Calu3 (cell line): ENCODE measurements at places on chromosomes 3 and 15. TPM values are rescaled to one million over a fixed set of nuclear protein-coding genes. Genes with fewer than 3 reads are reported as not detected.

GRCh38 chr3:112486811-112487505, 12.3 kb downstream of the BTLA start:
- H3K36me3 ChIP-seq, result no peaks in the 10 kb centered on the region
- H3K27ac ChIP-seq, result no peak overlapping the region
- DNase-seq, result no peak
- no peak overlapping the region for H3K4me3 ChIP-seq
- no peaks in the 10 kb centered on the region for H3K4me1 ChIP-seq

GRCh38 chr3:144821583-144821982, 850.0 kb downstream of the DIPK2A start:
- no peak for DNase-seq
- no peaks in the 10 kb centered on the region for H3K36me3 ChIP-seq
- no peaks in the 10 kb centered on the region for H3K27me3 ChIP-seq
- H3K4me3 ChIP-seq, result no peak overlapping the region

- no peak for DNase-seq
- H3K27ac ChIP-seq, result no peak overlapping the region
- peaks cover 2% of the 10 kb centered on the region for H3K4me1 ChIP-seq
- peaks cover 22% of the 10 kb centered on the region for H3K27me3 ChIP-seq
- no peak overlapping the region for H3K4me3 ChIP-seq
These were observed 16.2 kb downstream of the PLA1A start for GRCh38 chr3:119613872-119614271.

GRCh38 chr3:122102191-122102935, 47.2 kb downstream of the CD86 start:
- no peak overlapping the region for H3K27ac ChIP-seq
- H3K4me3 ChIP-seq, result no peak overlapping the region
- no peaks in the 10 kb centered on the region for H3K36me3 ChIP-seq
- no peaks in the 10 kb centered on the region for H3K27me3 ChIP-seq
- no peak for DNase-seq

DNA sequence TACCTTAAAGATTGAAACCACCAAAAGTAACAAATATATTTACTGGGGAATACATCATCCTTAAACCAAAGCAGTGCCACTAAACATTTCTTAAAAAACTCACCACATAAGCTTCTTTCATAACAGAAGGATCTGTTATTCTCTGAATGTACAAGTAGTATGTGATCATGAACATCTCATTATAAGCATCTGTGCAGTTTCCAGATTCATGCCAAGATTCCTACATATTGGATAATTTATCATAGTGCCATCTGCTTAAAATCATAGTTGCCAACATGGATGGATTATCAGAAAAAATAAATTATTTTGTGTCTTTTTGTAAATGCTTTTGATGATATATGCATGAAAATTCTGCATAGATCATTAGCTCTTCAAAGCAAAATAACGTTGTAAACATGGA, 21.8 kb upstream of the BCHE start:
- no peaks in the 10 kb centered on the region for H3K36me3 ChIP-seq
- no peak overlapping the region for H3K4me3 ChIP-seq
- H3K27me3 ChIP-seq, result no peaks in the 10 kb centered on the region
- H3K27ac ChIP-seq, result no peak overlapping the region

Gene GATM
- total RNA-seq, result 4.1 and 4.2 TPM in 2 replicates
